Esophagus mucosa (tissue), 1 donor: ENCODE measurements at places on chromosomes 1 and 21. TPM values are rescaled to one million over a fixed set of nuclear protein-coding genes. Genes with fewer than 3 reads are reported as not detected.

DNA sequence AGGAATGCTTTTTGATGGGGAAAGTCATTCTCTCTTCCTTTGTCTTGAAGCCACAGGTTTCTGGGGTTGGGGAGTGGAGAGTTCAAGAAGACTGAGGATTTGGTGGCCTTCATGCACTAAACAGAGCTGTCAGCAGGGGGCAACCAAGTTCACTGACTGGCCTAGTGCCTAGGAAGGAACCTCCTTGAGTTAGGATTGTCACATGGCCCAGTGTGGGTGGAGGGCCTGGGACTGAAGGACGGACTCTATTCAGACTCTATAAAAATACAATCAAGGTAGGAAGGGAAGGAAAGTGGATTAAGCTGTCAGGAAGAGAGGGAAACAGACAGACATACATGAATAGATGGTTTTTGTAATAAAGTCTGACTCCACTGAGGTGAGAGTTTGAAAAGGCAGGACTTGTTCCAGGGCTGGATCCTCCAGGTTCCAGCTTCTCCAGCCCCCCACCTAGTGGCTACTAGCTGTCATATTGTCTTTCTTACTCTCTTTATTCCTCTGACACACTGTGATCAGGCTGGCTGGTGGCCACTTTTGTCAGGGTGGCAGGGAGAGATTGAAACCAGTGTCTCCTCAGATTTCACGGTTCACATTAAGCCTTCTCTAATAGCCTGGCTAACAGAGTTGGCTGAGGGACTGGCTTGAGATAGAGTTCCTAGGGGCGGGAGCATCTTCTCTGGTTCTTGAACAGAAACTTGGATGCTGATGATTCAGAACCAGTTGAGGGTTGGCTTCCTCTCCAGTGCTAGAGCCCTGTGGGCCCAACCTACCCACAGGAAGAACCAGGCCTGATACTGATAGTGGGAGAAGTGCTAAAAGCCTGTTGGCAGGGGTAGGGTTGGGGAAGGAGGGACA is 4.1 kb upstream of the SH3BGRL3 start:
- peak; percentile 74 for ATAC-seq

DNA sequence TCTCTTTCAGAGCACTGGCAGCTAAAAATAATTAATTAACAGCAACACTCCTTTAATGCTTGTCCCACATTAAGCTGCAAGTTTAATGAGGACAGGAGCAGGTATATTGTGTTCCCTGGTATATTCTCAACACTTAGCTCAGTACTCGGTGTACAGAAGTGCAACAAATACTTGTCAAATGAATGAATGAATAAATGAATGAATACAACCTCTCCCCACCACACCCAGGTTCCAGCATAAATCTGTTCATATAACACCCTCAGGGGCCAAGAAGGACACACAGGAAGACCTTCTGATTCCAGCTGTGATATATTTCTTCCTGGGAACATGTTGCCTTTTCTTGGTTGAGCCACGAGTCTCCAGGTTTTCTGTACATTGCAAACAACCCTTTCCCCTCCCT is 38.1 kb upstream of the RD3 start:
- no peak for ATAC-seq

DNA sequence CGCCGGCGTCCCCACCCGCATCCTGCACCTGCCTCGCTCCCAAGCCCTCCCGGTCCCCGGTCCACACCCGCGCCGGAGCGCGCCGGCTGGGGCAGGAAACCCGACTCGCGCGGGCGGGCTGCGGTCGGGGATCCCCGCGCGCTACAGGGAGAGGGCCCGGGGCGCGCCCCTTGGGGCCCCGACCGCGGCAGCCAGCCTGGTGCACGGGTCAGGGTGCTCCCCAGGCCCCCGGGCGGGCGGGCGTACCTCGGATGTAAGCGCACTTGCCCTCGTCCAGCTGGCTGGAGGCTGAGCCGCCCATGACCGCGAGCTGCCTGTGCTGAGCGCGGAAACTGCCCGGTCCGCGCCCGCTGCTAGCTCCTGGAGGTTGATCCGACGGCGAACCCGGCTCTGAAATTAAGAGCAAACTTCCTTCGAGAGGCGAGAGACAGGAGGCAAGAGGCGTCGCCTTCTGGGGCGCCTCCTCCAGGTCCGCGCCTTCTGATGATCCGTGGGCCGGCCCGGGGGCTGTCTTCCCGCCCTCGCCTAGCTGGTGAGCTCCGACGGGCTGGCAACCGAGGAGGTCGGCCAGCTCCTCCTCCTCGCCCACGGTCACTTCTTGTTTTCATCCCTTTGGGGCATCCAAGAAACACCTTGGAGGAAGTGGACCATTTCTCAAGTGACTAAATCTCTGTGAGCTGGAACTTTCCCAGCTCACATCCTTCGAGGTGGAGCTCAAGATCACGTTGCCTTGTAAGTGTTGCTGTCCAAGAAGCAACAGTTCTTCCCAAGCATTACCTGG is at the start of gene NIBAN1:
Gene NIBAN1, minus strand, starts transcription at position 453 of the 781 bp plus-strand sequence. Its CDS starts 152 bp downstream, at position 301.
- peak; percentile 82 for ATAC-seq

- peak; percentile 63 for ATAC-seq
Measured at GRCh38 chr21:45590726-45591618, 48.7 kb upstream of the SLC19A1 start.

DNA sequence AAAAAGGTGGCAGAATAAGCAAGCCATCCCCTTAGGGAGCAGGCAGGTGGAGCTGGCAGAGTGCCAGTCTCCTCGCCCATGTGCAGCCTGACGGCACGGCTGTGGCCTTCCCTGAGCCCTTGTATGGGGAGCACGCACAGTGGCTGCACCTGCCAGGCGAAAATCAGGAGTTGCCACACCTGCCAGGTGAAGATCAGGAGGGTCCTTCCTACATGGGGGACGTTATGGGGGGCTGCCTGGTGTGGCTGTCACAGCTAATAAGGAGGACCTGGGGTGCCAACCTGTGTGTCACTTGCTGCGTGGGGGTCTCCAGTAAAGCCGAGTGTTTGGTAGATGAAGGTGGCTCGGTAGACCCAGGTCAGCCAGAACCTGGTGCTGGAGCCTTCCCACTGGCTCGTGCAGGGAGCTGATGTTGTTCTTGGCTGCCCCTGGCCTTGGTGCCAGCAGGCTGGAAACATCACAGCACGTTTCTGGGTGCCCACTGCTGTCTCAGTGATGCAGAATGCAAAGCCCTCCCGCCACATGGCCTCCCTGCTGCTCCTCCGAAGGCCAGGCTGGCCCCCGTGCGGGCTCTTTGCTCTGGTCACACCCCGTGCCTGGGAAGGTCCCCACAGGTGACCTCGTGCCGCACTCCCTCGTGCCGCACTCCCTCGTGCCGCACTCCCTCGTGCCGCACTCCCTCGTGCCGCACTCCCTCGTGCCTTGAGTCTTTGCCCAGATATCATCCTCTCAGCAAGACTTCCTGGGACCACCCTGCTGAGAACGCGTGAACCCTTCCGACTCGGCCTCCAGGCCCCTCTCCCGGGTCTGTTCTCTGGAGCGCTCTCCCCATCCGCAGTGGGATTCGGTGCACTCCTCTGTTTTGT is 55.4 kb downstream of the SLC37A1 start:
- ATAC-seq, result no peak

The KCNT2 gene
- 0.20 TPM for total RNA-seq

The FAM163A gene
- not detected for total RNA-seq

The PLXNA2 gene
- 47.5 TPM for total RNA-seq

The ZMYND12 gene
- total RNA-seq, result 0.56 TPM

The FCRL5 gene
- 0.72 TPM for total RNA-seq
